Stromal cell of bone marrow (primary cell): ENCODE measurements at places on chromosomes 2 and 18.

- no peak for DNase-seq
These were observed 45.1 kb upstream of the LYPD6B start for GRCh38 chr2:148993351-148993750.

DNA sequence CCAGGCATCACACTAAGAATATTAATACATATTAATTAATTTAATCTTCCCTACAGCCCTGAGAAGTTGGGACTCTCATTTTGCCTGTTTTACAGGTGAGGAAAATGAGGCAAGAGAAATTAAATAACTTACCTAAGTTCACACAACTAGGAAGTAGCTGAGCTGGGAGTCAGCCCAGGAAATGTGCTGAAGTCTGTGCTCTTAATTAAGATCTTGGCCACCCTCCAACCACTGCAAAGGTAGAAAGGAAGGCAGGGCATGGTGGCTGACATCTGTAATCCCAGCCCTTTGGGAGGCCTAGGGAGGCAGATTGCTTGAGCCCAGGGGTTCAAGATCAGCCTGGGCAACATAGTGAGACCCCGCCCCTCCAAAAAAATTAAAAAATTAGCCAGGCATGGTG lies 12.9 kb upstream of the MGAT4A start:
- no peak for DNase-seq

DNA sequence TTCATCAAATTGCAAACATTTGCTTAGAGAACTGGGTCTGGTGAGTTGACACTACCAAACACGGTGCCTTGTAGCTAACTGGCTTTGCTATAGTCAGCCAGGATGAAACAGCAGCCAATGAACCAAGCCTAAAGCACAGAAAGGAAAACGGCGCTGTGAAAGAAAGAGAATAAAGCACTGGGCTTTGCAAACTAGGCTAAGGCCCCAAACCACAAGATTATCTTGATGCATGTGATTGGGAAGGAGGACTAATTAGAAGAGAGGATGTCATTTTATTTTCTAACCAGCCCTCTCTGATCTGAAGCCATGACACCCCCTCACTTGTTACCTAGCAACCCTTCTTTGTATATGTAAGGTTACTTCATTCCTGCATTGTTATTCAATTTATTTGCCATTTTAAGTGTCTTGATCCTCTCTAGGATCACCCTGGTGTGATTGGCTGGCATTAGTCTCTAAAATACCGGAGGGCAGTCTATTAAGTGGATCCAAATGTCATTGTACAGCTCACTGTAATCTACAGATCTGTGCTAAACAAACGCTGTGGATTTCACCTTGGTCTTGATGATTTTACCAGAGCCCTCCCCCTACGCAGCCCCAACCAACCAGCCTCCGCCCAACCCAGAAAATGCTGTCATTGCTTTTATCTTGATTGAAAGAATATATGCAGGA lies 395.4 kb upstream of the ACVR2A start:
- no peak for DNase-seq

DNA sequence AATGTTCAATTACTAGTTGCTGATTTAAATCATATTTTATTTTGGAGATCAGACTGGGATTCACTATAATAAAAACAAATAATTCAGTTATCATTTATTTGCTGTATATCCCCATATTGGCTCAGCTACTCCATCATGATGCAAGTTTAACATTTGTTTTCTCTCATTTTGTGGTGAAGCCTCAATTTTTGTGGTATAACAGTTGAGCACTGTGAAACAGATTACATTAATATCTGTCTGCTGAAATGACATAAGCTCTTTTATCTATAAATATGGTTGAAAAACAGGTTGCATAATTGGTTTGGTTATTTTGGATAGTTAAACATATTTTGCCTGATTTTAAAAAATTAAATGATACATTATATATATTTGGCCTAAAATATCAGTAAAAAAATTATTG lies 67.7 kb downstream of the DPP4 start:
- DNase-seq, result no peak

GRCh38 chr18:79396431-79397246 lies 909 bp downstream of the NFATC1 start:
- DNase-seq, result peak; percentile 18

DNA sequence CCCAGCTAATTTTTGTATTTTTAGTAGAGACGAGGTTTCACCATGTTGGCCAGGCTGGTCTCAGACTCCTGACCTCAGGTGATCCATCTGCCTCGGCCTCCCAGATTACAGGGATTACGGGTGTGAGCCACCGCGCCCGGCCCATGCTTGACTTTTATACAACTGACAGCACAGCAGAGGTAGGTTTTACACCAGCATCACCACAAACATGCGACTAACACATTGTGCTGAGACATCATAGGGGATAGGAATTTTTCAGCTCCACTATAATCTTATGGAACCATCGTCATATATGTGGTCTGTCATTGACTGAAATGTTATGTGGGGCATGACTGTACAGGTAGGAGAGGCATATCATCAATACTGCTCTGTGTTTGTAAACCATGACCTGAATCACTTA lies 122.1 kb downstream of the THADA start:
- DNase-seq, result no peak

DNA sequence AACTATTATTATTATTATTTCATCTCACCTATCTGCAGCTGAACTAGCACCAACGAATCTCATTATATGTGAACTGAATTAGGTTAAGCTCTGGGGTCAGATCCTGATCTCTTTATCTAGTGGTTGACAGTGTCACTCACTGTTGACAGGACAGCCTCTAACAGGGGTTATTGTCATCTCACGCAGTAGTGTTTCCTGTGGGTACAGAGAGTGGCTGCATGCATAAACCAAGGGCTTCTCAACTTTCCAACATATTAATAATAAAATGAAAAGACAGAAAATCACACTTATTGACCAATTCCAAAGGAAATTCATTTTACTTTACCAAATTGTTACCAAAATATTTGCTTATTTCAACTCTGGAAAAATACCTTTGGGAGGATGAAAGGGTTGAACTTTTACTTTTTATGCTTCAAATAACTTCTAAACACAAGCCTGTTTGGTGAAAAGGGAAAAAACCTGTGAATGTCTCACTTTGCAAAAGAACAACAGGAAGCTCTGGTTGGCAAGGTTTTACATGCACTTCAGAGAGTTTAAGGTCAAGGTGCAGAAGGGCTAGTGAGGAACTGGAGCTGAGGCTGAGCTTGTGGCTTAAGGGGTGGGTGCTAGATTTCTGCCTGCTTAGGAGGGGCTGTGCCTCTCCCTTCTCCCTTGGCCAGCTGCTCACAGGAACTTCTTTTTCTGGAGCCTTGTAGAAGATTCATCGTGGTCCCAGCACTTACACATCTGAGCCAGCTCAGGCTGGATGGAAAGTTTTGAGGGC lies 72.6 kb downstream of the CTAGE1 start:
- no peak for DNase-seq

DNA sequence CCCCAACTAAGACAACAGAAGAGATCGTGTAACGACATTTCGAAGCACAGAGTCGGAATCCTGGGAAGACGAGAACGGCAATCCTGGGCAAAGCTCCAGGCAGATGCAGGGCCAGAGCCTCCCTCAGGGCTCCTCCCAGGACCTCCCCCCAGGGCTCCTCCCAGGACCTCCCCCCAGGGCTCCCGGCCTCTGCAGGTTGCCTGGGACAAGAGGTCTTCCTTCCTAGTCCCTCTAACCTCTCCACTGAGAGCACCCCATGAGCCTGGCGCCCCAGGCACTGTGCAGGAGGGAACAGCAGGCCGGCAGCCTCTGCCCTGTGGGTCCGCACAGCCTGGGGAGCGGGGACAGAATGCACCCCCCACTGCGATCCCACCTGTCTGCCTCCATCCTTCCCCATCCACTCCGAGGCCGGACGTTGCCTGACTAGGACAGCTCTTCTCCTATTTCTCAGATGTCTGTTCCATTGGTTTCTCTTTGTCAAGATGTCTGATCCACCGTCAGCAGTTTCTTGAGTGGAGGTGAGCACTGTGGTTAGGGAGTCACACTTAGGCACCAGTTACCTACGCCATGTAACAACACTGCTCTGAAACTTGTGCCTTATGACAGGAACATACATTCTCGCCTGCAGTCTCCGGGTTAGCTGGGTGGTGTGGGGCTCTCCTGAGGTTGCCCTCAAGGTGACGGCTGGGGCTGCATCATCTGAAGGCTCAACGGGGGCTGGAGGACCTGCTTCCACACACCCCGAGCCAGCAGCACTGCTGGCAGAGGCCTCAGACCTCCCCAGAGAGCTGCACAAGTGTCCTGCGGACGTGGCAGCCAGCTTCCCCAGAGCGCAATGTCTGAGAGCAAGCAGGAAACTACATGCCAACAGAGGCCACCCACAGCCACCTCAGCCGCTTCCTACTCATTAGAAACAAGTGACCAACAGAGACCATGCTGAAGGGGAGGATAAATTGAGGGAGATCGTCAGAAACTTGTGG lies 28.9 kb downstream of the ADI1 start:
- no peak for DNase-seq

- no peak for DNase-seq
These were observed 201.9 kb upstream of the COPS8 start for GRCh38 chr2:236883819-236884218.

GRCh38 chr2:41741951-41742595 lies 305.7 kb upstream of the PKDCC start:
- DNase-seq, result no peak

GRCh38 chr2:226256709-226257376 lies 542.8 kb downstream of the IRS1 start:
- no peak for DNase-seq

DNA sequence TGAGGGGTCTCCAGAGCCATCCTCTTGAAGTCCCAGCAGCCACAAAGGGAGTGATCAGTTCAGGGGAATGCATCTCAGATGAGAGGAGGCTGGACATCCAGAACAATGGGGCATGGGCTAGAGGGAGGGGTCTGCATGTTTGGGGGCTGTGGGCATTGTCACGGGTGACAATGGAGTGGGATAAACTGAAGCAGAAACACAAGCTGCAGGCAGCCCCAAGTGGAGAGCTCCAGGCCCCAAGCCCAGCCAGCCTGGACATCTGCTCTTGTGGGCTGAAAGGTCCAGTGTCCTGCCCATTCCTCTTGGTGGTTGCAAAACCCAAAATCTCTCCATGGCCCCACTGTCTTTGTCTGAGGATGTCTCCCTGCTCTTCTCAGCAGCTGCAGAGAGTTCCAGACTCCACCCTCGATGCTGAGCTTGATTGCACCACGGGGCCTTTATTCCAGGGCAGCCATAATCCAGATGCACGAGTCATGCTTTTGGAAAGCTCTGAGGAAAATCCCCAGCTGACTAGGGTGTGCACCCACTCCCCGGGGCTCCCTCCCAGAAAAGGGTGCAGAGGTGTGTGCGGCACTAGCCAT lies 149.4 kb downstream of the TNS1 start:
- peak; percentile 67 for DNase-seq

GRCh38 chr2:48633143-48633542 lies 15.5 kb downstream of the GTF2A1L start:
- no peak for DNase-seq
